GM13977 (cell line): ENCODE measurements at places on chromosomes 16 and 17.

GRCh38 chr17:61460796-61461585, 8.8 kb downstream of the TBX4 start:
- DNase-seq: no peak

DNA sequence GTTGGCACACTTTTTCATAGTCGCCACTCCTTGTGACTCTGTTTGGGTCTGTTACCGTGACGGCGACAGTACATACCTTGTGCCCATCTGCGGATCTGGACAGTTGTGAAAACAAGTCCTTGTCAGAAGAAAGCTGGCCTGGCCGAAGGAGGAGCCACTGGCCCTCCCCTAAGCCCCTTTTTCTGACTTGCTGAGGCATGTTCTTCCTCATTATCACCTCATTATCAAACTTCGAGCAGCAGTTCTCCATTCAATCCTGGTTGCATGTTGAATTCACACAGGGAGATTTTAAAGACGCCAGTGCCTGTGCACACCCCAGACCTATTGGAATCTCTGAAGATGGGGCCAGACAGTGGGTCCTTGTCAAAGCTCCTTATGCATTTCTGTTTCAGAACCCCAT, 61.1 kb downstream of the CYLD start:
- no peak for DNase-seq

GRCh38 chr16:7037495-7037894, 295.1 kb upstream of the RBFOX1 start:
- no peak for DNase-seq

GRCh38 chr16:77273-77806, 685 bp upstream of the MPG start:
- peak; percentile 82 for DNase-seq

GRCh38 chr17:8922451-8922850, 43.1 kb downstream of the PIK3R5 start:
- no peak for DNase-seq

GRCh38 chr17:83010206-83011200, 68.9 kb upstream of the METRNL start:
- no peak for DNase-seq

GRCh38 chr16:525520-526180, 1.9 kb upstream of the CAPN15 start:
- peak; percentile 68 for DNase-seq

GRCh38 chr16:30786936-30787612, at the start of gene ZNF629:
ZNF629 (minus strand) TSS chr16:30787205; CDS start chr16:30784482, 2,723 bp downstream.
- no peak for DNase-seq

DNA sequence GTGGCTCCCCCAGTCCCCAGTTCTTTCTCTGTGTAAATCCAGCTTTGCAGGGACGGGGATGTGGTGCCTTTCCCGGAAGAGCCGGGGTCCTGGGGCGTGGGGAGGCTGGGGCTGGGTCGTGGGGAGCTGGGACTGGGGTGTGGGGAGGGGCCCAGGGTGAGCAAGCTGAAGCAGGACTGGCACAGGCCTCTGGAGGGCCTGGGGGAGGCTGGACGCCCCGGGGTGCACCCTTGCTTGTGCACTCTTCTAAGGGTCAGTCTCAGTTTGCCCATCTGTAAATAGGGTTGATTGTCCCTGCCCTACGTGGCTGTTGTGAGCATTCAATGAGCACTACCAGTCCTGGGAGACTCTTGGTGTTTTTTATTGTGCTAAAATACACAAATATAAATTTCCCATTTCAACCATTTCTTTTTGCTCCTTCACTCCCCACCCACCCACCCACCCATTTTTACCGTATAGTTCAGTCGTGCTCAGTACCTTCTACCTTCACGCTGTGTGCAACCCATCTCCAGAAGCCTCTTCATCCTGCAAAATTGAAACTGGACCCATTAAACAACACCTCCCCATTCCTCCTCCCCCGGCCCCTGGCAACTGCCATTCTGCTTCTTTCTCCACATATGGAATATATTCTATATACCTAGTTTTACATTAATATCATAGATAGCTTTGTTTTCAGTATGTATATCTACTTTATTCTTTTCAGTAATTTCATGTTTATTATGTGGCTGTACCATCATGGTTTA, 7.8 kb upstream of the TBC1D3B start:
- DNase-seq: no peak

DNA sequence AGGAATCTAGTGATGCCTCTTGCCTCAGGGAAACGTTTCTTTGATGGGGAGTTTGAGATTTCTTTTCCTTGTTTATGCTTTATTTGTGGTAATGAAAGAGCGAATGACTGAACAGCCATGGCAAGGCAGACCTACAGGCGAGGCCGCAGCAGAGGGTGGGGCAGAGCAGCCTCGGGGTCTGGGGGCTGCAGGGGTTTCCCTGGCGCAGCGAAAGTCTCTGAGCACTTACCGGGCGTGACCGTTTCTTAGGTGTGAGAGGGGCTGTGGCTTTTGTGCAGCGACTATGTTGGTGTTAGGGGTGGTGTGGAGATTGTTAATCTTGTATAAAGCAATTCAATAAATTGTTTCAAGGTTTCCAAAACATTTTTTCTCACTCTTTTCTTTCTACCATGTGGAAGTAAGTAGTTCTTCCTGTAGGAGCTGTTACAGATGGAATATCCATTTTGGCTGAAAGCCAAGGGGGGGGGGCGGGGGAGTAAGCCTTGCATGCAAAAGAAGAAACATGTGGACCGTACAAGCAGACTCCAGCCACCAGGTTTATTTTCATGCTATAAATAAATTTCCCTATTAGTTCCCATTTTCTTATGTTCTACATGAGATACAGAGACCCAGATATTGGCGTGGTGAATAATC, 34.8 kb downstream of the UBN1 start:
- no peak for DNase-seq

DNA sequence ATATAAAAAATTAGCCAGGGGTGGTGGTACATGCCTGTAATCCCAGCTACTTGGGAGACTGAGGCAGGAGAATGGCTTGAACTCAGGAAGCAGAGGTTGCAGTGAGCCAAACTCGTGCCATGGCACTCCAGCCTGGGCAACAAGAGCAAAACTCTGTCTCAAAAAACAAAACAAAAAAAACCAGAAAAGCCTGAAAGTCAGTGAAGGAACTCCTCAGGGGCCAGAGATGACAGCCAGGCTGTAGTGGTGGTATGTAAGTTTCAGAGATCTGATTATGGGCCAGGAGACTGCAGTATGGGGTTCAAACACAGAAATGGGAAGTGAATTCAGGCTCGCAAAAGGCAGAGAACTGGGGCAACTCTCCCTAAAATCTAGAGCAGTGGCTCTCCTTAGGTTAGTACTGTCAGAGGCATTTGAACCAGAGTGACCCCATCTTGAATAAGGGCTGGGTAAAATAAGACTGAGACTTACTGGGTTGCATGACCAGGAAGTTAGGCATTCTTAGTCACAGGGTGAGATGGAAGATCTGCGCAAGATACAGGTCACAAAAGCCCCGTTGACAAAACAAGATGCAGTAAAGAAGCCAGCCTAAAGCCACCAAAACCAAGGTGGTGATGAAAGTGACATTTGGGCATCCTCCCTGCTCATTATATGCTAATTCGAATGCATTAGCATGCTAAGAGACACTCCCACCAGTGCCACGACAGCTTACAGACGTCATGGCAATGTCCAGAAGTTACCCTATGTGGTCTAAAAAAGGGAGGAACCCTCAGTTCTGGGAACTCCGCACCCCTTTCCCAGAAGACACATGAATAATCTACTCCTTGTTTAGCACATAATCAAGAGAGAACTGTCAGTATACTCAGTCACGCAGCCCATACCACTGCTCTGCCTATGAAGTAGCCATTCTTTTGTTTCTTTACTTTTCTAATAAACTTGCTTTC, 120.2 kb upstream of the XYLT1 start:
- DNase-seq: no peak

GRCh38 chr17:29588562-29589411, 661 bp downstream of the GIT1 start:
- peak; percentile 44 for DNase-seq

DNA sequence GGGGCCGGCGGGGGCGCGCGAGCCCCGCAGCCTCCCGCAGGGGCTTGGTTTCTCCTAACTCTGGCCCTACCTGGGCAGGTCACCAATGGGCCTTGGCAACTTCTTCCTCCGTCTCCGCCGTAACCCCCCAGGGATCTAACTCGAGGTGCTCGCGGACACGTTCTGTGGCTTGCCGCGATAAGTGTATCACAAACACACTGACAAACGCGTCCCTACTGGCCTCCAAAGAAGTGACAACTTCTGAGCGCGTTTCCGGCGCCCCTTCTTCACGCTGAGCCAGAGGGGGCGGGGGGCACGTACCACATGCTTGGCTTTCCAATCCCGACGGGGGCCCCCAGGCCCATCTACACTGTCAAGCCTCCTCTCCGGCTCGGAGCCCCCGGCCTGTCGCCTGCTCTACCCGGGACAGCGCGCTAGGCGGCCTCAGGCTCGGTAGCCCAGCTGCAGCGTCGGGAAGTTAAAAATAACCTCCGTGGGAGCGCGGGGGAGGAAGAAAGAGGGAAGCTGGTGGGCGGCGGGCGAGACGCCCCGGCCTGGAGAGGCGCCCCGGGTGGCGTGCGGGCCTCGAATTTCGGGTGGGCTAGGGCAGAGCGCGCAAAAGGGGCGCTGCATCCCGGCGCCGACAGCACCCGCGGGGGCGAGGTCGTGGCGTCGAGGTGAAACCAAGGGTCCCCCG, 725 bp upstream of the SPHK1 start:
- peak; percentile 82 for DNase-seq

DNA sequence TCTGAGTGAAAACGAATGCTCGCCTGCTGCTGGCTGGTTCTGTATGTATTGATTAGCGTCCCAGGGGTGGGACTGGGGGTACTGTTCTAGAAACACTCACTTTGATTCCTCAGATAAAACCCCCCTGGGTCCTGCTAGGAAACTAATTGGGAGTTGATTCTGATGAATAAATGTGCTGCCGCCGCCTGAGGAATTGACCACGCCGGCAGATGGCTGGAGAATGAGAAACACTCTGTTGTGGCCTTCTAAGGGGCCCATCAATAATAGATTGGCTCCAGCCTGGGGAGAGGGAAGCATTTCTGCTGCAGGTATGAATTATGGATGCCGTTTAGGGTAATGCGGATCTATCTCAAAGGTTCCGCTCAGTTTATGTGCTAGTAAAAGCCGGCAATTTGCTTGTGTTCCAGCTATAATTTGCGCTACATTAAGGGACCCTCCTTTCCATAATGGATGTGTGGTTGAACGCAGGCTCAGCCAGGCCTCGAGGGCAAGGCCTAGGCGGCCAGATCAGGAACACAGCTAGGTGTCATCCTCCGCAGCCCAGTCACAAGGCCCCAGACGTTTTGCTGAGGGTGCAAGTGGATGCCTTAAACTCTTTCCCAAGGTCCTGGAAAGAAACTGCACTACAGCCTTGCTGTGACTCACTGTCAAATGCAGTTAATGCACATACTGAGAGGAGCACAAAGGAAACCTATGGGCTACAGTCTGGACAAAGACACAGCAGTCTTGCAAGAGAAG, 132.2 kb upstream of the HS3ST2 start:
- no peak for DNase-seq

DNA sequence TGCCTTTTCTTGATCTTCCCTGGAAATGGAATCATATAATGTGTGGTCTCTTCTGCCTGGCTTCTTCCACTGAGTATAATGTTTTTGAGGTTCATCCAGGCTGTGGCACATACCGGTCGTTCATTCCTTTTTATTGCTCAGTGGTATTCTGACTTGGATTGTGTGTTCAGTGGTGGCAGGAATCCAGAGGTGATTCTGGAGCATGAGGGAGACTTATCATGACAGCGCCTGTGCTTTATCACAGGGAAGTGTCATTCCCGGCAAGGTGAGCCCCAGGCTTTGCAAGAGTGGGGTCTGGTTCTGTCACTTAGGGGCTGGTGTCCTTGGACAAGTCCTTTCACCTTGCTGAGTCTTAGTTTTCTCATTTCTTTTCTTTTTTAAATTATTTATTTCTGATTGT, 53.0 kb downstream of the IRX3 start:
- DNase-seq: no peak

- DNase-seq: no peak
Measured at GRCh38 chr17:18866866-18867813, 9.2 kb downstream of the PRPSAP2 start.

DNA sequence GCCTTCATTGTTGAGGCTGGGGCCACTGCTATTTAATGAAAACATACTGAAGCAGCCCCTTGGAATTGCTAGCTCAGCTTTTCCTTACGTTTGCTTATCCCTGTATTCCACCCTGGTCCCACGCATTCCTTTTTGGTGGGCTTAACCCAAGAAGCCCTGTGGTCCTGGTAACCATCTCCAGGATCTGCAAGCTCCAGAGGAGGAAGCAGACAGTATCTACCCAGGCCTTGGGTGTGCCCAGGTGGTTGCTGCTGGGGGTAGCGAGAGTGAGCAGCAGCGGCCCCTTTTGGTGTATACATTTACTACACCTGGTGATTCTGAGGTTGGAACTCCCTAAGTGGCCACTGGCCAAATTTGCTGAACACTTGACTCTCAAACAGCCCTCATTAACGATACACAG, 97.7 kb downstream of the CBLN1 start:
- DNase-seq: no peak

- DNase-seq: no peak
Measured at GRCh38 chr17:56914581-56915273, 878 bp upstream of the TRIM25 start.

GRCh38 chr16:48405153-48405552, 19.9 kb upstream of the SIAH1 start:
- DNase-seq: no peak

- peak; percentile 86 for DNase-seq
Measured at GRCh38 chr17:7479213-7480088, at the start of gene ZBTB4. ZBTB4 (minus strand) TSS chr17:7479631; CDS start chr17:7466801, 12,830 bp downstream.

GRCh38 chr16:20976576-20976975, 76.0 kb downstream of the LYRM1 start:
- DNase-seq: no peak

GRCh38 chr17:3699951-3700350, 4.0 kb upstream of the P2RX5 start:
- DNase-seq: no peak

DNA sequence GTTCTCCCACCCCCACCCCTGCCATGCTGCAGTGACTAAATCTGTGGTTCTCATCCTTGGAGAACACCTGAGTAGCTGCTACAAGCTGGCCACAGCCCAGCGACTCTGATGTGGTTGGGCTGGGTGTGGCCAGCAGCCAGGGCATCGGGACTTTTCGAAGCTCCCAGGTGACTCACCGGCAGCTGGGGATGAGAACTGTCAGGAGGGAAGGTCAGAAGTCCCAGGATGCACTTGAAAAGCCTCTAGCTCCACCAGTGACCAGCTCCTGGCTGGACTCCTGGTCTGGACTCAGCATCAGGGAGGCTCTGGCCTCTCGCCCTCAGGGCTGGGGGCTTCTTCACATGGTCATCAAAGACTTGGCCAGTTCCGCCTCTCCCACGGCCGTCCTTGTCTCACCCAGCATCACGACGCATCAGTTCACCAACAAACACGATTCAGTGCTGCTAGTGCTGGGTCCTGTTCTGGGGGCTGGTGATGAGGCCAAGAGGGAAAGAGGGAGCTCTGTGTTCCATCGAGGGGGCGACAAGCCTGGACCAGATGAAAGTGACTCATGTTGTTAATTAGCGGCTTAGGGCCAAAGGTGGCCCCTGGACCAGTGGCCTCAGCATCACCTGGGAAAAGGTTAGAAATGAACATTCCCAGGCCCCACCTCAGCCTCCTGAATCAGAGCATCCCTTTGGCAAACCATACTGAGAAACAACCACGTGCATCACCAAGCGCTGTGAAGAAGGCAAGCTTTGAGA, 3.9 kb upstream of the C17orf99 start:
- DNase-seq: no peak
